ENCODE measurements at places on chromosomes 4 and X.

- DNase-seq, result no peak
Observed at GRCh38 chr4:114389070-114389685, 209.4 kb upstream of the UGT8 start.

DNA sequence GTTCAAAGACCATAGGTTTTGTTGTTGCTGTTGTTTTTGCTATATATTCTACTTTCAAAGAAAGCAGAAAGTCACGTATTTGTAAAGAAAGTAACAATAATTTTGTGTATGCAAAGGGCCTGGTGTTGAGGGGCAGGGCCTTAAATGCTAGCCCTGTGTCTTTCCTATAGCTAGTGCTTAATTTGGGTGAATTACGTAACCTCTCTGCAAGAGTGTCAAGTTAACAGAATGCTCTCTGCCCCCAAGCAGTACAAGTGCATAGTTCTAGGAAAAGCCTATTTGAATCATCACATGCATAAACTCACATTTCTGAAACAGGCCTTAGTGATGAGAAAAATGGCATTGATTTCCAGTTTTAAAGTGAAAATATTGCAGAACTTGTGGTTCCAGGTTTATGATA, 663.6 kb downstream of the STIM2 start:
- no peak for DNase-seq

- no peak for DNase-seq
Observed at GRCh38 chr4:7425591-7426468, 8.9 kb downstream of the PSAPL1 start.

- DNase-seq, result no peak
Observed at GRCh38 chrX:41050359-41050758, 34.9 kb upstream of the USP9X start.

- DNase-seq, result no peak
Observed at GRCh38 chrX:2928191-2928582, 952 bp downstream of the ARSD start.

DNA sequence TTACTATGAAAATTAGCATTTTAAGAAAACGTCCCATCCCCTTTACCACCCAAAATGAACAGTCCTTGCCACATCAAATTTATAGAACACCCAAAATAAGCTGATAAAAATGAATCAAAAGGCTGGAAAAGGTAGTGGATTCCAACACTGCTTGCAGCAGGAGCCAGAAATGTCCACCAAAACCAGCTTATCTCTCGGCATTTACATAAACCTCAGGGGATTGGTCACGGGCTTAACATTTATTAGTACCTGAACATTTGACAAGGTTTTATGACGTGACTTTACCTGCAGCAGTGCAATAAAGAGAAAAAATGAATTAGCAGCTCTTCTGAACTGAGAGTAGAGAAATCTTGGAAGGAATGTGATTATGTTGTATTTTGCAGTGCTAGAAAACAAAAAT, 31.6 kb downstream of the ATP8A1 start:
- DNase-seq, result no peak

DNA sequence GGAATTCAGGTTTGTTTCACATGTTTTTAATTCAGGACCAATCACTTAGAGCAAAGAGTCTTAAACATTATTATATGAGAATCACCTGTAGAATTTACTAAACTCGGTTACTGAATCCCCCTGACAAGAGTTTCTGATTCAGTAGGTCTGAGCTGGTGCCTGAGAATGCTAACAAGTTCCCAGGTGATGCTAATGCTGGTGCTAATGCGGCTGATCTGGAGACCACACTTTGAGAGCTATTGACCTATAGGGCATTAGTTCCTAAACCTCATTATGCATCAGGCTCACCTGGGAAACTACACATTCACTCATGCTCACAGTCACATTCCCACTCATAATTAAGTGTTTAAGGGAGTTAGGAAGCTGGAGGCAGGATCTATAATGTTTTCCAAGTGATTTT, 36.1 kb upstream of the NUDT6 start:
- DNase-seq, result no peak

DNA sequence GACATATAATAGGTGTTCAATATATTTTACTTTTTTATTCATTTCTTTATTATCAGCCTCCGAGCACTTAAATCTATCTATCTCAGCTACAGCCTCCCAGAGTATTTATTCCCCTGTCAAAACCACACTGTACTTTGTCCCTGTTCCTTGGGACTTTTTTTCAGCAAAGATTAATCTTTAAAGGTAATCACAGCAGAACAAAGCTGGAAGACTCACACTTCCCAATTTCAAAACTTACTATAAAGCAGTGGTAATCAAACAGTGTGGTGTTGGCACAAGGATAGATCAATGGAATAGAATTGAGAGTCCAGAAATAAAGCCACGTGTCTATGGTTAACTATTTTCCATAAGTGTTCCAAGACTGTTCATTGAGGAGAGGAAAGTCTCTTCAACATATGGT, 59.7 kb downstream of the KLHL13 start:
- DNase-seq, result no peak

GRCh38 chrX:87338510-87338909, 179.1 kb upstream of the KLHL4 start:
- DNase-seq, result no peak

DNA sequence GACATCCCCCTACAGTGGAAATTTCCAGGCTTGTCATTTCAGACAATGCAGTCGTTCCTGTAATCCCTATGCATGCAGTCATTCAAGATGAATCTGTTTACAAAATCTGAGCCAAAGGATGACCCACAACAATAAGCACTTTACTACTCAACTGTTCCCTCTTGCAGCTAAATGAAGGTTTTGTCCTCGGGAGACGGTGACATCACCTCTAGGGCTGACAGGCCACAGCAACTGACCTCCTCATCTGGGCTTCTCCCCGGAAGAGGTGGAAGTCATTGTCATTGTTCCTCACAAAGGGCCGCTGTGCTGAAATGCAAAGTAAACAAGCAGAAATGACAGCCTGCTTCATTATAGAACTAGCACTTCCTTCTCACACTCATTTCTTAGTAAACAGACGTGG, 29.2 kb downstream of the CLRN2 start:
- DNase-seq, result no peak

DNA sequence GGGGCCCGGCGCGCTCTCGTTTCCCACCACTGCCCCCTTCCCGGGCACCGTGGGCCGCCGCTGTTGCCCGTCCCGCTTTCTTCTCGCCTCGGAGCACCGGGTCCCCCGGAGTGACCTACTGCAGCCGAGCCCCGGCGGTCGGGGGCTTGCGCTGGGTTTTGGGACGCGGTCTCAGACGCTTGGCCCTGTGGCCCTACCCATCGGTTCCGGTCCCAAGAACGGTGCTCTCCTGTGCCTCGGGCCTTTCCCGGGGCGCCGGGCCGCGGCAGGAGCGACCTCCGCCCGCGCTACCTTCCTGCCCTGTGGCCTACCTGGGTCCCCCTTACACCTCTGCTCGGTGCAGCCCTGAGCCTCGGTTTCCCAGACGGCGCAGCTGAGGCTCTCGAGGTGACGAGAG, 21.6 kb upstream of the HMX1 start:
- DNase-seq, result no peak

DNA sequence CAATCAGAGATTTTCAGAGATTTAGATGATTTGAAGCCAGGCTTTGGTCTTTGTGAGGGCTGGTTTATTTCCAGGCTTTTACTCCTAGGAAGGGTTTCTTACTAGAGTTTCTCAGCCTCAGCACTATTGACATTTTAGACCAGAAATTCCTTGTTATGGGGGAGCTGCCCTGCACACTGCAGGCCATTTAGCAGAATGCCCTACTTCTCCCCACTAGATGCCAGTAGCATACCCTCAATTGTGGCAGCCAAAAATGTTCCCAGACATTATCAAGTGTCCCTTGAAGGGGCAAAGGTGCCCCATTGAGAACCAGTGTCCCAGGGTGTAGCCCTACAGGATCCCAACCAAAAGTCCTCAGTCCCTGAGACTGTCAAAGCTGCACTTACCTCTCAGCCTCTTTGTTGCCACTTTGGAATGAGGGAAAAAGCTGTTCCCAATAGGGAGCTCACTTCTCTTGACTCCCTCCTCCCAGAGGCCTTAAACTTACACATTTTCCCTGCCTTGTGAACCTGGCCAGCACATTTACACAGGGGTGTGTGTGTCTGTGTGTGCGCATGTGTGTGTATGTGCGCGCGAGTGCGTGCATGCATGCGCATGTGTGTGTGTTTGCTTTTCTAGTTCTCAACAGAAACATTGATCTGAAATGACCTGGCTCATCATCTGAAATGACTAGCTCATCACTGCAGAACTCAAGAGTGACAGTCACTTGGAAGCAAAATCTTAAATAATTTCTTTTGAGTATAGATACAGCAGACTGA, 231.4 kb downstream of the QDPR start:
- DNase-seq, result no peak

DNA sequence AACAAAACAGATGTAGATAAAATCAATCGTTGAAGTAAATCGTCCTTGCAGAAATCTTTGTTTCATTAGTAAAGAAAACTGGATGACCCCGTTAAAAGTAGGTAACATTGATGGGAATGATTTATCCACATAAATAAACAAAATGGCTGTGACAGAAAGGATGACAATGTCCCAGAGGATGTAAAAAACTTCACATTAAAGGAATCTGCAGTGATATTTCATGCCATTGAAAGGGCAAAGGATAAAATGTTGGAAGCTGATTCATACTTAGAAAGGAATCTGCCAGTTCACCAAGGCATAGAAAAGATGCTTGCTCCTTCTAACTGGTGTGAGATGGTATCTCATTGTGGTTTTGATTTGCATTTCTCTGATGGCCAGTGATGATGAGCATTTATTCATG, 24.2 kb upstream of the EPGN start:
- no peak for DNase-seq

DNA sequence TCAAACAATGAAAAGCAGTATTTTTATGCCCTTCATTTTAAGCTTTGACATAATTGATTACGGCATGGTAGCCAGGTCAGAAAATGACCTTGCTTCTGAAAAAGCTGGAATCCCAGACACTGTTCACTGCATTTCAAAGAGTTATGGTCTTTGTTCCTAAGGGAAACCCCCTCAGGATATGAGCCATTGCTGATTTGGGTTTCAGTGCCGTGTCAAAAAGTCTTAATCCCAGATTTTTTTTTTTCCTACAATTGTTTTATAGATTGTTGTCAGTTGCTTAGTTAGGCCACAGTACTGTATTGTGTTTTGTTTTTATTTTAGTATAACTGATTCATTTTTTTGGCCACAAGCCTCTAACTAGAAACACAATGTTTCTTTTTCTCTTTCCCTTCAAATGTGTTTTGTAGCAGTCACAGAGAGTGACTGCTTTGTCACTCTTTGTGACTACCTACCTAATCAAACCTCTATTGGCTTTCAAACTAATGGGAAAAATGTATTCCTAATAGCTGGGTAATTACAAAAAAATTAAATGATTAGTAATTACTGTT, 10.3 kb downstream of the WDR44 start:
- no peak for DNase-seq

- DNase-seq, result no peak
Observed at GRCh38 chr4:33054656-33055196, 2334.6 kb downstream of the PCDH7 start.

- no peak for DNase-seq
Observed at GRCh38 chr4:26984896-26985295, 124.3 kb downstream of the STIM2 start.

- DNase-seq, result no peak
Observed at GRCh38 chr4:105361053-105361452, 112.8 kb downstream of the PPA2 start.

DNA sequence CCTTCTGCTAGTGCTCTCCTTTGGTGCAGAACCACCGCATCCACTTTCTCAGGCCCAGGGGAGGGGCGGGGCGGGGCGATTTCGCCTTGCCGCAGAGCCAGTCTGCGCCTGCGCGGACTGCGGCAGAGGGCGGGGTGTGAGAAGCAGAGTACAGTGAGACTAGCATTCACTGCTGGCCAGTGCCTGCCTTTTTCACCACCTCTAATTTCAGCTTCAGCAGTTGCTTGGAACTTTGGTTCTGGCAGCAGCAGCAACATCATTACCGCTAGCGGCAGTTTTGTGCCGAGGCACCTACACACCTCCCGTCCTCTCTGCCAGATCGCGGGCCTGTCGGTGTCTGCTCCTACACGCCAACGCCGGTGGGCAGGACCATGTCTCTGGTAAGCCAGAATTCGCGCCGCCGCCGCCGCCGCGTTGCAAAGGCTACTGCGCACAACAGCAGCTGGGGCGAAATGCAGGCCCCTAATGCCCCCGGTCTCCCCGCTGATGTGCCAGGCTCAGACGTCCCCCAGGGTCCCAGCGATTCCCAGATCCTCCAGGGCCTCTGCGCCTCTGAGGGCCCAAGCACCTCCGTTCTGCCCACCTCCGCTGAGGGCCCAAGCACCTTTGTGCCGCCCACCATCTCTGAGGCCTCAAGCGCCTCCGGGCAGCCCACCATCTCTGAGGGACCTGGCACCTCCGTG, at the start of gene MAGEE1:
Gene MAGEE1, plus strand, starts transcription at position 151 of the 683 bp plus-strand sequence. Its CDS starts 221 bp downstream, at position 372.
- DNase-seq, result no peak

DNA sequence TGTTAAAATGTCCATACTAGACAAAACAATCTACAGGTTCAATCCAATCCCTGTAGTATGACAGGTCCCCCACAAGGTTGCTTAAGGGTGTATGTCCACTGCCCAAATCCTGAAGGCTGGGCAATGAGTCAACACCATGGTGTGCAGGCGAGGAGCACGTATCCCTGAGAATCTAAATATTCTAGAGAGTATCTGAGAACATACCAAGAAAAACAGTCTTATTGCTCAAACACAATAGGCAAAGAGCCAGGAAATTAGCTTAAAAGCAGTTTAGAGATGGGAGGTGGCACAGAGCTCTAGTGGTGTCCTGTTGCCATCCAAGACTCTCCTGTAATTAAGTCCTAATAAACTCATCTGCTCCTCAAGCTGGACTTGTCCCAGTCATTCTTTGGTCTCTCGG, 37.0 kb downstream of the RCHY1 start:
- no peak for DNase-seq

DNA sequence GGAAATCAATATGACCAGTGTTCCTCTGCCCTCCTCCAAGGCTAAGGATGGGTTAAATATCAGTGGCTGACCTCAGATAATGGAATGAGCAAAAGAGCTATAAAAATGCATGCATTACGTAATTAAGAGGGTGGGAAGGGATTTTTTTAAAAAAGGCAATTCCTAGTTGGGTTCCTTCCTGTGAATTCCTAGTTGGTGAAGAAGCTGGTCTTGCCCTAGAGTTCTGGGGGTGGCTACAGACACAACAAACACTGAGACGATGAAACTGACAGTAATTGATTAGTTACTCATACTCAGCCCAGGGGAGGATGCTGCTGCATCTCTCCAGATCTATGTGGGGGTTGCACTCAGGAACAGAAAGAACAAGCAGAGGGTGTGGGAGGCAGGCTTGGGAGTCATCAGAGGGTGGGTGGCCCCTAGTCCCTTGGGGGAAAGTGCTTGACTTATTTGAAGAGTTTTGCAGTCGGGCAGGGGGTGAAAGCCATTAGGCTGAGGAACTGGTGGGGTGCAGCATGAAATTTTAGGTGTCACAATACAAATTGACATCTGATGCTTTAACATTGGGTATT, 662.0 kb upstream of the FRG1 start:
- DNase-seq, result no peak

- no peak for DNase-seq
Observed at GRCh38 chr4:156686120-156686519, 285.5 kb downstream of the PDGFC start.
